DMS79 (cell line): ENCODE measurements at places on chromosomes 5 and 9.

DNA sequence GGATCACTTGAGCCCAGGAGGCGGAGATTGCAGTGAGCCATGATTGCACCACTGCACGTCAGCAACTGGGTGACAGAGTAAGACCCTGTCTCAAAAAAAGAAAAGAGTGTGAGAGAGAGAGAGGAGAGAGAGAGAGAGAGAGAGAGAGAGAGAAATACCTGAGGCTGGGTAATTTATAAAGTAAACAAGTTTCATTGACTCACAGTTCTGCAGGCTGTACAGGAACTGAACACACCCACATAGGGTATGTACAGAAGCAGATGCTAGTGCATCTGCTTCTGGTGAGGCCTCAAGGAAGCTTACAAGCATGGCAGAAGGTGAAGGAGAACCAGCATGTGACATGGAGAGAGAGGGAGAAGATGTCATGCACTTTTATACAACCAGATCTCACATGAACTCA, 46.4 kb upstream of the CHD1 start:
- no peak for DNase-seq

GRCh38 chr5:50798002-50798401, 131.6 kb downstream of the PARP8 start:
- DNase-seq, result no peak

DNA sequence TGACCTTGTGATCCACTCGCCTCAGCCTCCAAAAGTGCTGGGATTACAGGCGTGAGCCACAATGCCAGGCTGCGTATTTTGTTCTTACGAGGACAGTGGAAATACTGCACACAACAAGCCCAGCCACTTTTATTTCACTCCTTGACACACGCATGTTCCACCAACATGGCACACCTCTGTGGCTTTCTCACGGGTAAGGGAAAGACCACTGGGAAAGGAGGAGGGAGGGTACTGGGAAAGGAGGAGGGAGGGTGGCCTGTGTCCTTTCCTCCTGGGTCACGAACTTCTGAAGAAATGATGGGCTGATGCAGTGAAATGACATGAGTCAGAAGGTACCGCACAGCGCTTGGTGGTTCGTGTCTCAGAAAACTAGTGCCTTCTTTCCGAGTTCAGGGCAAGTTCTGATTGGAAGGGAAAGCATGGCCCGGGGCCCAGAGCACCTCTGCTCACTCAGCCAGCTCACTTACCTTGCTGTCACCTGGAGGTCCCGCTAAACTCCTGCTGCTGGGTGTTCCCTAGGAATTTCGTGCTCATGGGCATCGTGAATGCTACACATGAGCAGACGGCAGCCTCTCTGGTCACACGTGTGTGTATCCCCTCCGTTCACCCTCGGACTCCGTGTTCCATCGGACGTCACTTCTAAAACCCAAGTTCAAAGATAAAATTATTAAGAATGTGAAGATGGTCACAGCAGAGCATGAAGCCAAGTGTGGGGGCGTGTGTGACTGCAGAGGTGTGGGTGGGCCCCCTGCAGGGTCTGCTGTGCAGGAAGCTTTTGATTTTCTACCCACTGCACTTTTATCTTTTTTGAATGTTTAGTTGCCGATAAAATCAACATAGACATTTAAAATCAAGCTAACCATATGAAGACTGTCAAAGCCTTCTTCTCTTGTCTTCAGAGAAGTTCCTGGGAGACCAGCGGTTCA, 42.9 kb downstream of the LAMC3 start:
- no peak for DNase-seq

DNA sequence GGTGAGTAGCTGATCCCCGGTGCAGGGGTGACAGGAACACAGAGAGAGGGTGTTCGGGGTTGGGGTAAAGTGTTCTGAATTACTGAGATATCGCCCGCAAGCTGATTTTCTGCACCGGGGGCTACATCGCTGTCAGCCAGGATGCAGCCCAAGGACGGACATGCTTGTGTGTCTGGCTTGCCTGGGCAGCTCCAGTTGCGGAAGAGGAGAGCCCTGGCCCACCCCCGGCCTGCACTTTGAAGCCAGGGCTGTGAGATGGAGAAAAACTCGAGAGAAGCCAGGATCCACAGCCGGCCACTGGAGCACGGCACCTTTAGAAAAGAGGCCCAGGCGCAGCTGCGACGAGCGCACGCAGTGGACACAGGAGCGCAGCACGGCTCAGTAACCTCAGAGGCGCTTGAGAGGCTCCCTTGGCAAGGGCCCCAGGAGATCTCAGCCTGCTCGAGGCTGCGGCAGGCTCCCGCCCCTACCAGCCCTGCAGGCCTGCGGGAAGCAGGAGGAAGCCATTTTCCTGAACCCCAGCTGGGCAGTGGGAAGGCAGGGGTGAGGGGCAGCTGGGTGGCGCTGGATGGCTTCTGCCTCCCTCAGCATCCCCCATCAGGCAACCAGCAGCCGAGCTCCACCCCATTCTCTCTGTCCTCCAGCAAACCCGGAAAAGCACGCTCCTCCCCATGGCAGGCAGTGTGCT, 59.2 kb downstream of the C9orf50 start:
- DNase-seq, result peak; percentile 76

DNA sequence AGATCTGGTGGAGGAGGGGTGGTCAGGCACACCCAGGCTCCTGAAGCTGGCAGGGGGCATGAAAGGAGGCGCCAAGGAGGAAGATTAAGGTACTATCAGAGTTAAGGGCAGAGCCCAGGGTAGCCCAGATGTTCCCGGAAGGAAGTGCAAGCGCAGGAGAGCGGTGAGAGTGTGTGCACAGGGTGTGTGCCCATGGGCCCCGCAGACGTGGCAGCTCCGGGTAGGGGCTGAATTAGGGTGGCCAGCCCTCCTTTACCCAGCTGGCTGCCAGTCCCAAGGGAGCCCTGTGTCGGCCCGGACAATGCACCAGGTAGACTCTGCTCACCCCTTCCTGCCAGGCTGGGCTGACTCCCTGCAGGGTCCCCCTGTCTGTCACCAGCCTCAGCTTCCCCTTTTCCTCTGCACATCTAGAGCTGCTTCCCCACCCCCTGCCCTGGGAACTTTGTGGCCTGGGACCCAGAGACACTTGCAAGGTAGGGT, at the start of gene SMIM33:
SMIM33 (plus strand) TSS at position 184 of the 480 bp plus-strand sequence; CDS start at position 302, 118 bp downstream.
- DNase-seq, result no peak

DNA sequence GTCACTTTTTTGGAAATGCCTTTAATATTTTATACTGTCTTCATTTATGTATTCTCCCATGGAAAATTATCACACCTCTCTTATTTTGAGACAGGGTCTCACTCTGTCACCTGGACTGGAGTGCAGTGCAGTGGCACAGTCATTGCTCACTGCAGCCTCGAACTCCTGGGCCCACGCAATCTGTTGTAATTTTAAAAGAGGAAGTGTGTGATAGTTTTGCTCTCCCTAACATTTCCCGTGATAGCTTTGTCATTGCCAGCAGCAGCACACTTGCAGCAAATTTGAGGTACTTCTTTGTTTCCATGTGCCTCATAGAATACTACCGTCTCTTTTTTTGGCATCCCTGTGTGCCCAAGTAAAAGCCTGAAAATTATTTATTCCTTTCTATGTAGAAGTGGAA, 103.5 kb downstream of the RNF180 start:
- DNase-seq, result no peak

GRCh38 chr5:88758184-88758583, 124.8 kb downstream of the MEF2C start:
- DNase-seq, result no peak

DNA sequence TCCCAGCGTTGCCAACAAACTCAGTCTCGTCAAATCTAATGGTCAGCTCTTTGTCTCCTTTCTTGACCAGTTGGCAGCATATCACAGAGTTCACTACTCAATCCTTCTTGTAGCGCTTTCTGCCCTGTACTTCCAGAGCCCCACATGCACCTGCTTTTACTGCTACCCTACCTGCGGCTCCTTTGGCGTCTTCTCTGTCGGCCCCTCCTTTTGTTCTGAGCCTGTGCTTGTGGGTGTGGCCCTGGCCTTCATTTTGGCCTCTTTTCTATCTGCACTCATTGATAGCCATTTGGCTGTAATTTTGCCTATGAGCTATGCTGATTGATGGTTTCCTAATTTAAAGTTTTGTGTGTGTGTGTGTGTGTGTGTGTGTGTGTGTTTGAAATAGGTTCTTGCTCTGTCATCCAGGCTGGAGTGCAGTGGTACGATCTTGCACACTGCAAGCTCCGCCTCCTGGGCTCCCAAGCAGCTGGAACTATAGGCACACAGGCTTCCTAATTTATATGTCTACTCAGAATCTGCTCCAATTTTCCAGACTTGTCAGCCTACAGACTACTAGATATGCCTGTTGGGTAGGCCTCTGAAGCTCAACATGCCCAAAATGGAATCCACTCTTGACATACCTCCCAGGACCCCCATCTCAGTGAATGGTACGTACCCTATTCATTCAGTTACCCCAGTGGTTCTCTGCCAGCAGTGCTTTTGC, 32.3 kb downstream of the ARPC5L start:
- DNase-seq, result no peak

- no peak for DNase-seq
These were observed 41.6 kb upstream of the PPP2CA start for GRCh38 chr5:134267366-134268018.

DNA sequence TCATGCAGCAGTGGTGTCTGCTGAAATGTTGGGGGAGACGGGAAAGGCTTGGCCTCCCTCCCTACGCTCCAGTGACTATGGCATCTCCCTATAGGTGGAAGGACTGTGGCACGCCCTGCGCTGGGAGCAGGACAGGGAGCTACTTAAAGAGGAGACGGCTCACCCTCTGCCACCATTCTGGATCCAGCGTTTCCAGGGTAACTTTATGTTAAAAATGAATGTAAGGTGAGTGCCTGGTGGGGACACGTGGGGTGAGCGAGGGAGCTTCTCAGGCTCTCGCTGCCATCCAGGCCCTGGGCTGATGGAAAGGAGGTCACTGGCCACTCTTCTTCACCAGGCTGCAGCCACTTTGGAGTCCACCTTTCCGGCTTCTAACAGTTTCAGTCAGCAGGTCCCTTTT, 15.7 kb downstream of the PAEP start:
- DNase-seq, result no peak

GRCh38 chr5:59810041-59810440, 83.5 kb downstream of the PDE4D start:
- no peak for DNase-seq

DNA sequence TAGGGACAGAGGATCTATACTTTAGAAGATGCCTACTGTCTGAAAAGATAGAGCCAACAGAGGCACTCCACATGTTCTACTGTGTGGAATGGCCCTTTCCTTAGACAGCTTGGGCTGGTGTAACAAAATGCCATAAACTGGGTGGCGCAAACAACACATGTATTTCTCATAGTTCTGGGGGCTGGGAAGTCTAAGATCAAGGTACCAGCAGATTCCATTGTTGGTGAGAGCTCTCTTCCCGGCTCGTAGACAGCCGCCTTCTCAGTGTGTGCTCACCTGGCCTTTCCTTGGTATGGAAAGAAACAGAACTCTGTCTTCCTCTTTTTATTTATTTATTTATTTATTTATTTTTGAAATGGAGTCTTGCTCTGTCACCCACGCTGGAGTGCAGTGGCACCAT, 70.9 kb downstream of the APTX start:
- no peak for DNase-seq

DNA sequence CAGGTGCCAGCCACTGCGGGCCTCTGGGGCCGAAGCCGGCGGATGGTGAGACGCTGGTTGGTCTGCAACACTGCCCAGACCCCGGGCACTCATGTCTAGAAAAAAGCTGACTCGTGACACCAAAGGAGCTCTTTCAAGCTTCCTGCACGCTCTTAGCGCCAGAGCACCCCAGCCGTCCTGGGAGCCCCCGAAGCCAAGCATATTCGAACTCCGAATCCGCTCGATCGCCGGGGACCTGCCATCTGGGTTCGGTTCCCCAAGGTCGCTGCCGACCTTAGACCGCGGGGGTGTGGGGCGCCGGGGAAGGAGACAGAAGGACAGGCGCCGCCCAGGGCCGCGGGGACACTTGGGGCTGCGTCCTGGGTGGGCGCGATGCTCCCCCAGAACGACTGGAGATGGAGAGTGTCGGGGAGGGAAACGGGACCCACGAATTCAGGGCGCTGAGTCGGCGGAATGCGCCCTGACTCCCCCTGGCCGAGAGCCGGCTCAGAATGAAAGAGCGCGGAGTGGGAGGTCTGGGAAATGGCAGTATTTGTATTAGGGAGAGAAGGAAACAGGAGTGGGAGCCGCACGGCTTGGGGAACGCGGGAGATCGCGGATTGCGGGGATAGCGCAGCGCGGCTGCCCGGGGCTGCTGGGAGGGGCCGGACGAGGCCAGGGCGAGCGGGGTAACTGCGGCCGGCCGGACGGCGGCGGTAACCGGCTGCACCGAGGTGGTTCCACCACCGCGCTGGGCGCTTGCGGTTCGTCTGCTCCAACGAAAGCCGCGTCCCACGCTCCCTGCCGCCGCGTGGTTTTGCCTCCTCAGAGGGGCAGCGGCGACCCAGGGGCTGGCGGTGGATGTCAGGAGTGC, 20.1 kb upstream of the MARCHF6 start:
- no peak for DNase-seq

- DNase-seq, result no peak
These were observed 276.0 kb downstream of the AUH start for GRCh38 chr9:91085517-91086291.

GRCh38 chr9:137673886-137674285, 55.1 kb downstream of the EHMT1 start:
- DNase-seq, result no peak

DNA sequence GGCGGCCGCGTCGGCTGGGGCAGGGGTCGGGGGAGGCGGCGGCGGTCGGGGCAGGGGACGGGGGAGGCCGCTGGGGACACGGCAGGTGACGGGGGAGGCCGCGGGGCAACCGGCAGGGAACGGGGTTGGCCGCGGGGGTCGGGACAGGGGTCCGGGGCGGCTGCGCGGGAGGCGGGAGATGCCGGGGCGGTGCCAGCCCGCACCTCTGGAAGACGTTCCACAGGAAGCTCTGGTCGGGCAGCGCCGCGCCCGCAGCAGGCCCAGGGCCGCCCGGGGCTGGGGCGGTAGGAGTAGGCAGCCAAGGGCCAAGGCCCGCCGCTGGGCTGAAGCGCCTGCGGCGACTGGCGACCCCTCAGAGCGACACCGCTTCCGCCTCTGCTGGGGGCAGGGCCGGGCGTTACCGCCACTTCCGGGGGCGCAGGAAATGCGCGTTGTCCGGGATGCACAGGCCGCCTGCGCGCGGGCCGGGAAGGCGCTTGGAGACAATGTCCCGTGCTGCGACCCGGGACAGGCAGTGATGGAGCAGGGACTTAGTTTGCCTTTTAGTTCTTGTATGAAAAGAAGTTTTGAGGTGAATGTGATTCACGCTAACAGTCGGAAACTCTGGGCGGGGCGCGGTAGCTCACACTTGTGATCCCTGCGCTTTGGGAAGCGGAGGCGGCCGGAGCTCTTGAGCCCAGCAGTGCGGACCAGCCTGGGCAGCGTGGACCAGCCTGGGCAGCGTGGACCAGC, 110.0 kb upstream of the LPCAT1 start:
- DNase-seq, result peak; percentile 27

GRCh38 chr5:175778951-175779503, 92.4 kb upstream of the CPLX2 start:
- DNase-seq, result peak; percentile 70

DNA sequence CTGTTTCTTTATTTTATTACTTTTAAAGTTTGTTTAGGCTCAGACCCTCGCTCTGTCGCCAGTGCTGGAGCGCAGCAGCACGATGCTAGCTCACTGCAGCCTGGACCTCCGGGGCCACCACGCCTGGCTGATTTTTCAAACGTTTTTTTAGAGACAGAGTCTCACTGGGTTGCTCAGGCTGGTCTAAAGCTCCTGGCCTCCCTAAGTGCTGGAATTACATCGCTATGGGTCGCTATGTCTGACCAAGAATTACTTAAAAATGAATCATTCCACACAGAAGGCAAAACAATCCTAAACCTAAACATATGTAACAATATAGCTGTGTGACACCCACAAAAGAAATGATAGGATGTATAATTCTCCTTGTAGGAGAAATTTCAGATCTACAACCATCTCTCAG, 86.9 kb upstream of the SIMC1 start:
- no peak for DNase-seq

GRCh38 chr5:38456657-38457399, 99.6 kb downstream of the LIFR start:
- no peak for DNase-seq
